ENCODE measurements at places on chromosomes 2 and 18.
A peak's percentile ranks its signal among the peaks of the same experiment; 100 is the strongest.

- DNase-seq: no peak
Measured at GRCh38 chr18:35604369-35604768, 22.8 kb downstream of the GALNT1 start.

DNA sequence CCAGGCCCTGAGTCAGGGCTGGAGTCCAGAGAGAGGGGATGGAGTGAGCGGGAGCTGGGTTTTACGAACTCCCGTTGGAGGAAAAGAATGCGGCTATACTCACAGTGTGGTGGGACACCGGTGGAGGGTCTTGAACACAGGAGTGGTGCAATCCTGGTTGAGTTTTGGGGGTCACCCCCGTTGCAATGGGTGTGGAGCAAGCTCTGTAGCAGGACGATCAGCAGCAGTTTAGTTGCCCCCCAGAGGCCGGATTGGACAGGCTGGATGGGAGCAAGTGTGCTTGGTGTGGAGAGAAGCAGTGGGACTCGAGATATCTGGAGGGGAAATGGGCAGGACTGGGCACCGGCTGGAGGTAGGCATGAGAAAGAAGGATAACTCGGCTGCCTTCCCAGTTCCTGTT, 72.3 kb upstream of the TWIST2 start:
- DNase-seq: no peak

DNA sequence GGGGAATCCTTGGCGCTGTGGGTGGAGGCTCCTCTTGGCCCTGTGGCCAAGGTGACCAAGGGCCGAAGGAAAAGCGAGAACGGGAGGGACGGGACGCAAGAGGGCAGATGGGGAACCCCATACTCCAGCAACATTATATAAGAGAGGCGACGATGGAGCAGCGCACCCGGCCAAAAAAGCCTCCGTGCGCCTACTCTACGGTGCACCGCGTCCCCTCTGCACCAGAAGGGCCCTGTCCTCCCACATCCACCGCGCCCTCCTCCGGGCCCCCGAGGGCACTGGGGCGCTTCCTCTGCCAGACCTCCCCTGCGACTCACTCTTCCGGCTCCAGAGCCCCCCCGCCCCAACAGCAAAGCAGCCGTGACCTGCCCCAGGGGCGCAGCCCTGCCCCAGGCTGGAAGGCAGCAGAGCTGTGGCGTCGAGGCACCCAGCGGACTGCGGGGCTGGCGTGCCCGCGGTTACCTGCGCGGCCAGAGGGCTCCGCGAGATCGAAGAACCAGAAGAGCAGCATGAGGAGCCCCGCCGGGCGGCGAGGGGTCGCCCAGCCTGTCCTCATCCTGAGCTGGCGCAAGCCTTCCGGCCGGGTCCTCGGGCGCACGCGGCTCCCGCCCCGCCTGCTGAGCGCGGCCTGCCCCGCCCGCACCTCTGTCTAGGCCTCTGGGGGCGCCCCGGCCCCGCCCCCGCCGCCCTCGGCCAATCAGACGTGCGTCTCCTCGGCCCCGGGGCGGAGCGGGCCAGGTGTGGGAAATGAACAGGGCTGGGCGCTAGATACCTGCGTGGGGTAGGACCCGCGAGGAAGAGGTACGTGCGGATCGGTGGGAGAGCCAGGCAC, 106.3 kb upstream of the CD302 start:
- peak; percentile 93 for DNase-seq

DNA sequence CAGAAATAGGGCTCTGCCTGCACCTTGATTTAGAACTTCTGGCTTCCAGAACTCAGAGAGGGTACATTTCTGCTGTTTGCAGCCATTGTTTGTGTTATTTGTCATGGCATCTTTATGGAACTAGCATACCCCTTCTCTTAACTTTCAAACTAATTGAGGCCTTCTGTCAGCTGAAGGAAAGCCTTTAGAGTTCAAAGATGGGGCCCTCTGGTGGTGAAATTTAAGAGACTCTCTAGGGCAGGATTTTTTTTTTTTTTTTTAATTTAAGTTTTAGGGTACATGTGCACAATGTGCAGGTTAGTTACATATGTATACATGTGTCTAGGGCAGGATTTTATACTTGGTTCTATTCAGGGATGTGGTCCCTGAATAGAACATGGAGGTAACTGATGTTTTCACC, 260.6 kb upstream of the LINC00305 start:
- peak; percentile 28 for DNase-seq

- no peak for DNase-seq
Measured at GRCh38 chr2:15893085-15893484, 47.3 kb upstream of the MYCN start.

DNA sequence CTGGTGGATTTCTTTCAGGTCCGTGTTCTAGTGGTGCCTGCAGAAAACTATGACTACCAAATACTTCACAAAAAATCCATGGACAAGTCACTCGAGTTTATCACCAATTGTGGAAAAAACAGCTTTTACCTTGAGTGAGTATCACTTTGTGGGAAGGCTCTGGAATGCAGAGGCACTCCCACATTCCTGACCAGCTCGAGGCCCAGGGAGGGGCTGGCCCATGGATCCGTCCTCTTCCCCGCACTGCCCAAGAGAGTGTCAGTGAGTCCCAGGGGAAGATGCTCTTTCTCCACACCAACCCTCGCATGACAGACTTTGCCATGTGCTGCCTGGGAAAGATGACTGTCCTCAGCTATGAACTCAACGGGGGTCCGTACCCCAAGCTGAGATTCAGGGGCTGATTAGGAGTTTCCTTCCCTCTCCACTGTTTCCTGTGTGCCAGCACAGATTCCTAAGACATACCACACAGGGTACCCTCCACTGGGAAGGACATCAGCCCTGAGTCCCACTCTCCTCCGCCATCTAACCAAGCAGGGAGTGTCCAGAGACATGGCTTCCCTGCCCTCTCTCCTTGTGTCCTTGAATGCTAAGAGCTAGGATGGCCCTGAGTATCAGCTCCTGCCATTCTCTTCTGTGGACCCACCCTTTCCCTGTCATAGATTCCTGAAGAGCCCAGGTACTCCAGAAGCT, 155.9 kb downstream of the LAMA3 start:
- DNase-seq: no peak

DNA sequence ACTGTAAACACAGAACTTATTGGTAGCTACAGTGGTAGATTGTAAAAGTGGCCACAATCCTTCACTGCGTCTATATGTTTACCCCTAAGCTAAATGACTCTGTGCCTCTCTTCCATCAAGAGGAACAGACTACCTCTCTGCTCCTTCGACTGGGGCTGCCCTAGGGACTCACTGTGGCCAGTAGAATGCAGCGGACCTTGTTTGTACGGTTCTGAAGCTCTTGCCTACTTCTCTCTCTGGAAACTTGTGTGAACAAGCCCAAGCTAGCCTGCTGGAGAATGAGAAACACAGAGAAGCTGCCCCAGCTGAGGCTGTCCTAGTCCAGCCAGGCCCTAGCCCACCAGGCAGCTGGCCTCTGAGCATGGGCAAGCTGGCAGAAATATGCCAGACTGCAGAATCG, 140.8 kb upstream of the SLC1A4 start:
- no peak for DNase-seq

- no peak for DNase-seq
Measured at GRCh38 chr2:117956036-117956796, 57.7 kb downstream of the CCDC93 start.

DNA sequence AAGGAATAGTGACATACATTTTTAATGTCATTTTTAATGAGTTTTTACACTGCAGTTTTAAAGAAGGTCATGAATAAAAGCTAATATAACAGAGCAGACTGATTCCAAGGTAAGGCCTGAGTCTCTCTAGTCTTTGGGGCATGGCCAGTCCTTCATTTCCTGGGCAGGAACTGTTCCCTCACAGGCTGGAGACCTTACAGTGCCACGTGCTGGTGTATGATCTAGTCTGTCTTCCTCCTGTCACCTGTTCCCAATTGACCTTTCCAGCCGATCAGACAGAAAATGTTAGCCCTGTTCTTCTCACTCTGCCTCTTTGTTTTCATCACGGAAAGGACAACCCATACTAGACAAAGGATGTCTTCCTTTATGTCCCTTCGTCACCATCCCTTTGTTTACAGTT, 33.6 kb downstream of the ZCCHC2 start:
- no peak for DNase-seq

DNA sequence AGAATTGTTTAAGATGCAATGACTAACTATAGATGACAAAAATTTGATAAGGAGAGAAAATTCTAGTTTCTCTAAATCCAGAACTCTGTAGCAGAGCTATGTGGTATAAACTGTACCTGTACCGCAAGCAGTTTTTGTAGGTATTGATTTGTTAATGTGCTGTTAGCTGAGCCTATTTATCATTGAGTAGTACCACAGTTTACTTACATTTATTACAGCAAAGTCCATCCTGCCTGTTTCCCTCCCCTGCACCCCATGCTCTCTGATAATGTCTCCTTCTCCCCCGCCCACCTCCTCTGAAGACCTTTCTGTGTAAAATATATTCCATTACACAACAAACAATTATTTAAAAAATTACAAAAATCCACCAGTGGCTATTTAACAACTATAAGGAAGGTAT, 170.6 kb downstream of the RNF152 start:
- DNase-seq: no peak

- DNase-seq: peak; percentile 14
Measured at GRCh38 chr2:28274911-28275685, 117.6 kb upstream of the FOSL2 start.

DNA sequence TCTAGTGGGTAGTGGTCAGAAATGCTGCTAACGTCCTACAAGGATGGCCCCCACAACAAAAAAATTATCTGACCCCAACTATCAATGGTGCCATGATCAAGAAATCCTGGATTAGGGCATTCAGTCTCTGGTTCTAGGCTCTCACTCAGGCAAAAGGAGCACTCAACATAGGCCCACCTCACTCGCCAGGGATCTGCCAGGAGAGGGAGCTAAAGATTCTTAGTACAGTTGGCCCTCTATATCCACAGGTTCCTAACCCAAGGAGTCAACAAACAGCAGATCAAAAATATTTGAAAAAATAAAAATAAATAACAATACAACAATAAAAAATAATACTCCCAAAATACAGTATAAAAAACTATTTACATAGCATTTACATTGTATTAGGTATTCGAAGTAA, 10.0 kb downstream of the SLC4A5 start:
- DNase-seq: no peak

Measured in GM13976 (cell line).